ENCODE measurements at places on chromosomes 6 and 20.

- DNase-seq, result peak; percentile 41
Observed at GRCh38 chr20:54062812-54063280, 7.5 kb downstream of the BCAS1 start.

GRCh38 chr6:144434308-144434990 is 149.3 kb downstream of the UTRN start:
- peak; percentile 14 for DNase-seq

DNA sequence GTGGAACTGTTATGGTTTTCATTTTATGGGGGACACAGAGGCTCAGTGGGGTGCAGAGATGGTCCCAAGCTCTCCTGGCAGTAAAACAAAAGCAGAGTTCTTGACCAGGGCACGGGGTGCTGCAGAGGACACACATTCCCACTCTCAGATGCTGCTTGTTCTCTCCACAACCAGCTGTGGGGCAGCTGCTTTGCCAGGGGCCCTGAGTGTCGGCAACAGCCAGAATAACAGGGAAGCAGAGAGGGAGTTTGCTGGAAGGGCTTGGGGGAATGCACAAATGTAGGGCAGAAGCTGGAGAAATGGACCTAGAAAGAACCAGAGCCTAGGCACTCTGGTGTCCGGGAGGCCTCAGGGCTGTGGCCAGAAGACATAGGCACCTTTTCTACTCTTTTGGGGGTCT is 93.7 kb downstream of the CDH26 start:
- no peak for DNase-seq

GRCh38 chr6:15653581-15653980 is 9.2 kb downstream of the DTNBP1 start:
- no peak for DNase-seq

DNA sequence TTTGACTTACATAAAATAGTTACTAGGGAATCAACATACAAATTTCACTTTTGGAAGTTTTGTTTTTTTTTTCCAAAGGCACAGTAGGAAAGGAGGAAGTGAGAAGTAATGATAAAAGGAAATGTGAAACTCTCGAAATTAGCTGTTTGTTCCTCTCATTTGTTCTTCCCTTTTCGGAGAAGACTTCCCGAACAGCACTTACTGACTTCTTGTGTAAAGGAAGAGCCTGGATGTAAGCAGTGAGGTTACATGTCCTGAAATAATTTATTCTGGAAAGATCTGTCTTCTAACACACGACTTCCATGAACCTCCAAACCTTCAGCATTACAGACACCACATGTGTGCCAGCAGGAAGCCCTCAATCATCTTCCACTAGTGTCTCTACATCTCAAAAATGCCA is 59.1 kb downstream of the KIF16B start:
- DNase-seq, result no peak

DNA sequence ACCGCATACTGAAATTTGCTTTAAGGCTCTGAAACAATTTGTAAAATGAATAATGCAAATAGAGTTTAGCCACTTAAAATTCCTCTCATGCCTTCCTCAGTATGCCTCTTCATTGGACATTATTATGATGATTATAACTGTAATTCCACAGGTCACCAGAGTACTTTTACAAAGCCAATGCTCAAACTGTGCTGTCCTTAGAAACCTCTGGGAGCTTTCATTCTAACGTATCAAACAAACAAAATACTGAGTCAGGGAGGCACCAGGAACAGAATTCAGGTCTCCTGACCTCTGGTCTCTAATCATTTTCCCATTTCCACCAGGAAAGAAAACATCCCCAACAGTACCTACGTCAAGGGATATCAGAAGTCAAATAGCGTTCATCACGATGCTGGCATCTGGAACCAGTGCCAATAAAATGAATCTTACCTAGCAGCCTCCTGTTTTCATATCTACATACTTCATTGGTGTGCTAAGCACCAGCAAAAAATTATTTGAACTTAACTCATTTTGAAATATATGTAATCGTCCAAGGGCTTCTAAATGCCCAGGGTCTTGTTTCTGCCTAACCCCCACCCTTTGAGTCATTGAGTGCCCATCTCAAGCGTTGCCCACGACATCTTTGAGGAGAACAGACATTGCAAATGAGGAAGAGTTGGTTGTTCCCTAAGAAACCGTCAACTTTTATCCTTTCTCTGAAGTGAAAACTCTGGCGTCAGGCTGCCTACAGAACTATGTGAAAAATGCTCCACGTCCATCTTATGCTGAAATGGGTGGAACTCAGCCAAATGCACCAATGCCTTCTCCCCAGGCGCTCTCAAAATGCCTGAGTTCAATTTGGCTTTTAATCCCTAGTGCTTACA is 37.9 kb downstream of the NEDD9 start:
- DNase-seq, result no peak

- DNase-seq, result no peak
Observed at GRCh38 chr20:12241065-12241464, 323.4 kb downstream of the BTBD3 start.

GRCh38 chr20:8366303-8366923 is 234.3 kb downstream of the PLCB1 start:
- DNase-seq, result no peak

- no peak for DNase-seq
Observed at GRCh38 chr6:78525976-78526375, 341.4 kb upstream of the IRAK1BP1 start.

GRCh38 chr20:48205786-48206185 is 420.5 kb upstream of the SULF2 start:
- DNase-seq, result no peak

- no peak for DNase-seq
Observed at GRCh38 chr6:81773887-81774286, 21.4 kb upstream of the TENT5A start.

DNA sequence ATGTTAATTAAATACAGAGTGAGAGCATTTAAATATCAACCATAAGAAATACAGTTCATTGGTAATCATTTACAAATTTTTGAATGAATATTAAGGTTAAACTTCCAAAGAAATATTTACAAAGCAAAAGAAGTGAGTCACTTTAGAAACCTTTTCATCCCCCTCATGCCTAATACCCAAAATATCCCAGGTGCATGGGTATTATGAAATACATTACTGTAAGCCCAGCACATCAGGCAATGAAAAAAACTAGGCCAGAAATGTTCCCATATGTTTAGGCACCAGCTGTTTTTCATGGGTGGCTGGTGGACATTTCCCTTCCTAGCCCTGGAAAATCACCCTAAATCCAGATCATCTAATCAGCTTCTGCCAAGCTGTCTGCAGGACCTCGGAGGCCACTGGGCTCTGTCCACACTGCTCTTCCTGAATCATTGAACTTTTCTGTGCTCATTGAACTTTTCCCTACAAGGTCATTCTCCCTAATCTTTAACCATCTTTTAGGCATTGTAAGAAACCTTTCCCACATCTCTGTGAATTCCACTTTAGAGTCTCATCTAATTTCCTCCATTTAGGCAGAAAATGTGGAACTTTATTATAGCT is 145.3 kb upstream of the STXBP5 start:
- no peak for DNase-seq

GRCh38 chr6:165184192-165184979 is 125.0 kb downstream of the C6orf118 start:
- no peak for DNase-seq

DNA sequence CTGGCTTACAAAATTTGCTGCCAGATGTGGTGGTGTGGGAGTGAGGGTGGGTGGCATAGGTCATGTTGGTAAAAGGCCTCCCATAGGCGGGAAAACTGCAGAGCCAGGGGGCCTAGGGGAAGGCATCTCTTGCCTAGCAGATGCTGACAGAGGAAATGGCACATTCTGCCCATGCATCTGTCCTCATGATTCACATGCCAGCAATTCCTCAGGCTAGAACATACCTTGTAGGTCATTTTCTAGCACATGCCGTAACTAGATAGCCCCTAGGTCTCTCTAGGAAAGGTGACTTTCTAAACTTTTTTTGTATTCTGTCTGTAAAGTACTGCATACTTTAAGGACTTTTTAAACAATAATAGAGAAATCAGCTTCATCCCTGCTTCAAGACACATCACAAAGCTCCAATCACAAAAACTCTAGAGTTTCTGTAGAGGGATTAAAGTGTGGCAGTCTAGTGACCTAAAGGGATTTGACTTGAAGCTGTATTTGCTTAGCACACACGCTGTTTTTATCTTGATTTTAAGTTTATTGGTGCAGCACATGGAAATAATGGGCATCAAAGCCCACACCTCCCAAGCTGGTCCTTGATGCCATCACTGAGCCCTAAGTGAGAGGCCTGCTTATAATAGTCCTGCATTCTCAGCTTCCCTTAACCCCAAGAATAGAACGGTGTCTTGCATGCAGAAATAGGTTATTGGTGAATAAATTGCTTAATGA is 55.2 kb downstream of the ANKEF1 start:
- DNase-seq, result no peak

GRCh38 chr6:51805517-51805916 is 281.9 kb downstream of the PKHD1 start:
- DNase-seq, result no peak

DNA sequence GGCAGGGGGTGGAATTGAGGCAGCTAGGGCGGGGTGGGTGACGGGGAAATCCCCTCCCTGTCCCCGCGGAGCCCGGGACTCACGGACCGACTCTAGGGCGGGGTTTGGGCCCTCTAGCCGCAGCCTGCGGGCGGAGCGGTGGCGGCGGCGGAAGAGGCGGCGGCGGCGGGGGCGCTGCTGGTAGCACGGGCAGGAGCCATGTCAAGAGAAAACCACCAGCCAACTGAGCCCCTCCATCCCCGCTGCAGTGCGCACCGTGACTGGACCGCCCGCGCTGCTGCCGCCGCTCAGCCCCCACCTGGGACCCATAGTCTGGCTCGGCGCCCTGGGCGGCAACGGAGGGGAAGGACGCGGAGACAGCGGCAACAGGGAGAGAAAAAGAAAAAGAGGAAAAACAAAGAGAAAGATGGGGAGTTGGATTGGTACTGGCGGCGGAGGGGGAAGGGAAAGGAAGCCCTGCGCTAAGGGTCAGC is 1.2 kb upstream of the C6orf62 start:
- DNase-seq, result peak; percentile 32

- no peak for DNase-seq
Observed at GRCh38 chr6:157267109-157267611, 56.2 kb downstream of the TMEM242 start.

GRCh38 chr6:169231790-169232506 is 21.7 kb downstream of the THBS2 start:
- DNase-seq, result no peak

DNA sequence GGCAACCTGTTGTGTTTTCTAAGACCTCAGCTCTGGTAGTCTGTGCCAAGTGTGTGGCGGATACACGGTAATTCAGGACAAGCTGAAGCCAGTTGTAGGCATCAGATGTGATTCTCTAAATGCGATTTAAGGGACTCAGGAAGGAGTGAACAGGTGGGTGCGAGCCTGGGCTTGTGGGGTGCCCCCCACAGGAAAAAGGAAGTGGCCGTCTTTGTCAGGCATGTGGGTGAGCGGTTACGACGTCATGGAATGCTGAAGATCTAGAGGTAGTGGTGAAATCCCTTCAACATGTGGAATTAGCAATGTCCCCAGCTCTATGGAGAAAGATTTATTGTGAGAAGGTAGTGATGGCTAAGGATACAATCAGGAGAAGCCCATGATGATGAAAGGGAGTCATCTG is 95.1 kb upstream of the EXOC2 start:
- DNase-seq, result no peak

DNA sequence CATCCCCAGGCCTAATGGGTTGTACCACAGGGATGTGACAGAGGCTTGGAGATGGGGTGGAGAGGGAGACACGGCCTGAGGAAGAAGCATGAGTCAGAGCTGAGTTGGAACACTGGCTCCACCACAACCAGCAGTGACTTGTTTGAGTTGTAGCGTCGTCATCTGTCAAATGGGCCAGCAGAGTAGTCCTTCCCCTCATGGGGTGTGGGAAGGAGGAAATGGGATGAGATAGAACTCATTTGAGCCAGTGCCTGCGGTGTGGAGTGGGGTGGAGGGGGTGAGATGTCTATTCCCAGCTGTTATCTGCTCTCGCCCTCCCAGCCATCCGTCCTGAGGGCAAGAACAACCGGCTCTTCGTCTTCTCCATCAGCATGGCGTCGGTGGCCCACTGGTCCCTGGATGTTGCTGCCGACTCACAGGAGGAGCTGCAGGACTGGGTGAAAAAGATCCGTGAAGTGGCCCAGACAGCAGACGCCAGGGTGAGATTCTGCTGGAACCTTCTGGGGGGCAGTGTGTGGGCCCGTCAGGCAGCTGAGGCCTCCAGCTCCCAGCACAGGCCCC is 32.5 kb downstream of the PLCG1 start:
- no peak for DNase-seq

DNA sequence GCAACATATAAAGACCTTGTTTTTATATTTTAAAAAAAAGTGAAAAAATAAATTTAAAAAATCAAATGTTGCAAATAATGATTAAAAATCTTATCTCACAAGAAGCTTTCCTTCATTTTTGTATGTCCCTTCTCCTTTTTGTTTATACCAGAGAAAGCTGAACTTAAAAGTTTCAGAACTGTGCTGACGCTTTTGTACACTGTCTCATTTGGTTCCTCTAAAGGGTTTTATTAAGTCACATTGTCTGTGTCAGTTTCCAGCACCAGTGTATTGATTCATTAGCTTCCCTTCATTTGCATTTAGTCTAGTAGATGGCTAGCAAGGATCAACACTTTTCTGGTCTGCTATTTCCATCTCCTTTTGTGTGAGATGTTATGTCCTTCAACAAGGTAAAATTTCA is 6.7 kb downstream of the PCED1A start:
- DNase-seq, result no peak

- no peak for DNase-seq
Observed at GRCh38 chr6:4786996-4787395, 10.8 kb downstream of the CDYL start.

- peak; percentile 2 for DNase-seq
Observed at GRCh38 chr6:130872250-130873095, 45.3 kb downstream of the SMLR1 start.

DNA sequence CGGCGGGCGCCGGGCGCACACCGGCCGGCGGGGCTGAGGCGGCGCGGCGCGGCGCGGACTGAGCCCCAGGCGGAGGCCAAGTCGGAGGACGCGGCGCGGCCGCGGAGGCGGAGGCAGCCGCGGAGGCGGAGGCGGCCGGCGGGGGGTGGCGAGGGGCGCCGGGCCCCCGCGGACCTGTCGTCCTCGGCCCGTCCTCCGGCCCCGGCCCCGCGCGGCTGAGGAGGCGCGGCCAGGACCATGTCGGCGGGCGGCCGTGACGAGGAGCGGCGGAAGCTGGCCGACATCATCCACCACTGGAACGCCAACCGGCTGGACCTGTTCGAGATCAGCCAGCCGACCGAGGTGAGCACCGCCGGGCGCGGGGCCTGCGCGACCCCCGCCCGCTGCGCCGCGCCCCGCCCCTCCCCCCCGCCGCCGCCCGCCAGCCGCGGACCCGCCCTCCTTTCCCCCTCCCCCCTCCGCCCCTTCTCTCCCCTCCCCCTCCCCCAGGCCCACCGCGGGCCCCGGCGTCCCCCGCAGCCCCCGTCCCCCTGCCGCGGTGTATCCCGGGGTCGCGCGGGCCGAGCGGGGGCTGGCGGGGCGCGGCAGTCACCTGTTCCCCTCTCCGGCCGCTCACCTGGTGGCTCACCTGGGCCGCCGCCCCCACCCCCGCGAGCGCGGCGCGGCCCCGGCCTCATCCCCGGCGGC is at the start of gene AFDN:
TSS of gene AFDN (plus strand) at position 16 of the 687 bp plus-strand sequence. CDS start at position 238, 222 bp downstream.
- no peak for DNase-seq

DNA sequence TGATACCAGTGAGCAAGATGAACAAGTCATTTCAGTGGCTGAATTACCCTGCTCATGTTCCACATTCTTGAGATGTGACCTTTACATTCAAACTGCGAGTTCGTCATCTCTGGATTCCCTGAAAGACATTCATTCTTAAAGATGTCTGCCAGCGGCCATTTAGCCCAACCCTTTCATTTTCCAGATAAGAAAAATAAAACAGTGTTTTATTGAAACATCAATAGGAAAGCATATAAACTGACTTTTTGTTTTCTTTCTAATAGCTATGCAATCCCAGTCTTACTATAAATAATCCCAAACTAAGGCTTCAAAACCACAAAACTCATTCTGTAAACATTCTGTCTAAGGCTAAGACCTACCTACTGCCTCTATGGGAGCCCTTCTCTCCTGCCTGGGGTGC is 134.0 kb downstream of the SAMD5 start:
- no peak for DNase-seq

Data from frontal cortex (tissue), 4 donors.